D721Med (cell line): ENCODE measurements at places on chromosomes 11 and 22.

GRCh38 chr11:24502425-24502824 is 5.6 kb downstream of the LUZP2 start:
- no peak for DNase-seq

- DNase-seq: peak; percentile 99
Observed at GRCh38 chr11:134360050-134360835, 28.5 kb downstream of the GLB1L2 start.

- no peak for DNase-seq
Observed at GRCh38 chr11:94544646-94545263, 1.0 kb downstream of the FUT4 start.

DNA sequence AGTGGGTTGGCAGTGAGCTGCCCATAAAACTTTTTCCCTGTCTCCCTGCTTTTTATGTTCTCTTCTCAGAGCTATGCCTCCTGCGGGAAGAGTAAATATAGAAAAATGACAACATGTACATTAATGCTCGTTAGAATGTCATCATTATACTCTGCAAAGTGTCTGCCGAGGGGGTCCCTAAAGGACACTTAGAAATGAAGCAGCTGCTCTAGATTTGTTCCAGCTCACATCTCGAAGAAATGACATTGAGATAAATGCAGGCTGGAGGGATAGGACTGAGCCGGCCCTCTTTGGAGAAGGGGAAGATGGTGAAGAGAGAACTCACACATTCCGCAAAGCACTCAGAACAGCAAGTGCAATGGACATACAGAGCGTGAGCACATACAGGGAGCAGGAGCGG is 240.0 kb downstream of the NXPE2 start:
- DNase-seq: no peak

- DNase-seq: no peak
Observed at GRCh38 chr22:35306350-35306967, 6.8 kb downstream of the TOM1 start.

- no peak for DNase-seq
Observed at GRCh38 chr11:35103366-35104208, 35.4 kb upstream of the CD44 start.

GRCh38 chr11:83132191-83132590 is 24.7 kb upstream of the PCF11 start:
- no peak for DNase-seq

DNA sequence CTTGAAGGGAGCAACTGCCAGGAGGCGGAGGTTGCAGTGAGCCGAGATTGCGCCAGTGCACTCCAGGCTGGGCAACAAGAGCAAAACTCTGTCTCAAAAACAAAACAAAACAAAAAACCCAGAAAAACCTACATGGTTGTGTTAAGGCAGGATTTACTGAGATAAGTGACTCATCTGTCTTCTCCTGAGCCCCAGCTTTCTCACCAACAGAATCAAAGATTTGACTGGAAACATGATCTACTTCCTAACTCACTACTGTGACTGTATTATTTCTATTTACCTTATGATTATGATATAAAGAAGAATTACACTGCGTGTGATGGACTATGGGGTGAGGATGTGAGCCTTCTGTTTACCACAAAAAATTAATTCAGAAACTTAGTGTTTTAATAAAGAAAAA is 21.8 kb downstream of the FAM118B start:
- DNase-seq: no peak

GRCh38 chr11:130246738-130247137 is 68.0 kb downstream of the ZBTB44 start:
- DNase-seq: no peak

- DNase-seq: no peak
Observed at GRCh38 chr11:20066013-20066782, 94.1 kb downstream of the DBX1 start.

- DNase-seq: no peak
Observed at GRCh38 chr11:121270001-121270678, 22.4 kb upstream of the SC5D start.

GRCh38 chr22:37626144-37626543 is 13.3 kb upstream of the SH3BP1 start:
- no peak for DNase-seq

GRCh38 chr22:24942301-24942700 is 4.2 kb downstream of the LHFPL7 start:
- DNase-seq: no peak

DNA sequence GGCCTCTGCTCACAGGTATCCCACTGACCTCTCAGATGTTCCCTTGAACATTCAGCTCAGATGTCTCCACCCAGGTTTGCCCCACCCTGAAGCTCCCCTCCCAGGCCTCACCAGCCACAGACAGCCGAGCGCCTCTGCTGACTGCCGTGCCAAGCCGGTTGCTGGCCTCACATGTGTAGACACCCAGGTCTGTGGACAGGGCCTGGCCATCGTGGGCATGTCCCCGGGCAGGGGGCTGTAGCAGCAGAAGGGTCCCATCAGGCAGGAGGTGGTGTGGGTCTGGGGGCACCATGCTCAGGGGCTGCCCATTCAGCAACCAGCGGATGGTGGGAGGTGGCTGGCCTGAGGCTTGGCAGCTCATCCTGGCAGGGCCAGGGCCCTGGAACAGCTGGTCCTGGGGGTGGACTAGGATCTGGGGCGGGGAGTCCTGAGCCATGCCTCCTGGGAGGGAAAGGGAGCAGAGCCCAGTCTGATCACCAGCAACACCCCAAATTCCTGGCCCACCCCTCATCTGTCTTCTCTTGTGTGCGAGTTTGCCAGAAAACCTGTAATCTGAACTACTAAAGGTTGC is 759 bp downstream of the ROBO4 start:
- DNase-seq: no peak

DNA sequence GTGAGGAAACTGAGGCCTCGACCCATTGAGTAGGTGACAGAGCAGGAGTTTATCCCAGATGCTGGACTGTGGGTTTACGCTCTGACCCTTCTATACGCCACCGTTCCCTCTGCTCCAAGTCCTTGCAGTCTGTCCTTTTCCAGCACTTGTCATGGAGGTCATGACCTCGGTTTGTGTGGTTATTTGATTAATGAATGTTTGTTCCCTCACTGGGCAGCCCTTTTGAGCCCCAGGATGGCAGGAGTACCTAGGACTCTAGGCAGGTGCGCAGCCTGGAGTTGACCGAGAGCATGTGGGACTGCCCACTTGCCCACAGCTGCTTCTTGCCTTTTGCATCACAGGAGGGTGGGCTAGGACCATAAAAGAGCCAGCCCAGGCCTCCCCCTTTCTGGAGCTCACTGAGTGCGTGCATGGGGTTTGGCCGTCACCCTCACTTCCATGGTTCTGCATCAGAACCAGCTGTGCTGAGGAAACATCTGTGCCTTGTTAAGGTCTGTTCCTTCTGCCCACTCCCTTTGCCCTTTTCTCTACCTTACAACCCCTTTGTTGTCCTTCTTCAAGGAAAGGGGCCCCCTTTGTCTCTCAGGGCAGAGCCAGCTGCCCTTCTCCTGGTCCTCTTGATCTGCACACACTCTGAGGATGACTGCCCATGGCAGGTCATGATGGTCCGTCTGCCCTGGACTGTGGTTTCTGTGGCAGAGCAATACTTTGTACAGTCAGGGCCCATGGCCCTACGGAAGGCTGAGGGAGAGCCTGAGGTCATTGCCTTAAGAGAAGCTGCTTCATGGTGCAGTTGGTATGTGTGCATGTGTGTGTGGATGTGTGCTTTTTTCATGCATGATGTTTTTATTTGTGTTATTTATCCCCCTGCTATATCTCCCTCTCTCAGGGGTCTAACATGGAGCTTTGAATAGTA is 38.2 kb downstream of the BMAL1 start:
- DNase-seq: no peak

DNA sequence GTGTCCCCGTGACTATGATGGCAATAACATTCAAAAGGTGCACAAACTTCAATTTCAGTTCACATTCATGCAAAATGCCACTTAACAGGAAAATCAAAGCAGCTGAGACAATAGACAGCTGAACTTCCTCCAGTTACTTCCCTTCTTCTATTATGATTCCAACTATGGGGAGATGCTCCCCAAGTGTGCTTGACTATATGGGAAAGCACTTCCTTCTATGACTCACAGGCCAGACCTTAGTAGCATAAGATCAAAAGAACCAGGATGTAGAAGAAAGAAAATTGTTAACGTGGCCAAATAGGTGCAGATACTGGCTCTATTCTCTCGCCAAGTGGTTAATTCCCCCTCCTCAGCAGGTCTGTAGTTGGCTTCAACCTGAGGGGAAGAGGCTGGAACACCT is 7.8 kb upstream of the FAT3 start:
- DNase-seq: no peak

DNA sequence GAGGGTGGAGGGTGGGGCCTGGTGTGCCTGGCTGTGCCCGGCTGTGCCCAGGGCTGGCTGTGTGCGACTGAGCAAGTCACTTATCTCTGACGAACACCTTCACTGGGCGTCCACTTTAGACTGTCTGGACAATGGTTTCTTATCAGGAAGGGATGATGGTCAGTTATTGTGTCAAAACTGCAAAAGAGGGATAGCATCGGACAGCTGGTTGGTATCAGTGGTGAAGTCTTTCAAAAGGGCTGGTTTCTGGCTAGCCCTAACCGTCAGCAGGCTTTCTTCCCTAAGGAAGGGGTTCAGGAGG is 4.1 kb upstream of the MGAT3 start:
- DNase-seq: no peak

GRCh38 chr11:79098146-79098545 is 342.7 kb downstream of the TENM4 start:
- no peak for DNase-seq

DNA sequence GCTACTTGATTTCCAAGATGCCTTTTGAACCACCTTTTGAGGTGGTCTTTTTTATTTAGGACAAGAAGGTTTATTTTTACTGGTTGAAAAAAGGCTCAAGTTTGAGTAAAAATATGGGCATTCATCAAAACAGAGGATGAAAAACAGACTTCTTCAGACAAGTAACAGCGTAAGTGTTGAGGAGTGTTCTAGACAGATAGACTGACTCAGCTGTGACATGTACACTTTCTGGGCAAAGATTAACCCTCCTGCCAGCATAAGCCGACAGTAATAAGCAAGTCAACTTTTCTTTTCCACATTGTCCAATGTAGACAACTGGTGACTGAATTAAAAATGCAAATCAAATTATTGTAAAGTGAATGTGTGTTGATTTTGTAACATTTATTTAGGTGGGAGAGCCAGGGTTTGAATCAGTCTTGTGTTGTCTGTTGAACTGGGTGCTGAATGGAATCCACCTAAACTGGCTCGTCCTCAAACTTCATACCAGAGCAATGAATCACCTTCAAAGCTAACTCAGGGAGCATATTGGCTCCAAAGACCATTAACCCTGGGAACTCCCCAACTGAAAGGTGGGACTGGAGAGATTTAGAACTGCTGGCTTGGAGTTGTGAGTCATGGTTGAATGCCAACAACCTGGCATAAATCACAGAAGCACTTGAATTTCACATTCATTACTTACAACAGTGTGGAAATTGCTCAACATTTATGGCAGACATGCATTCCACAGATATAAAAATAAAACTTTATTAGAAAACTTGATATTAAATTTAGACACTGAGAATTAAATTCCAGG is 377.0 kb downstream of the ETS1 start:
- no peak for DNase-seq

- no peak for DNase-seq
Observed at GRCh38 chr11:69930081-69931059, 111.2 kb upstream of the FGF3 start.

- DNase-seq: no peak
Observed at GRCh38 chr11:34238966-34239365, 118.8 kb downstream of the ABTB2 start.

GRCh38 chr11:120835601-120836228 is 188.2 kb upstream of the TBCEL start:
- no peak for DNase-seq

DNA sequence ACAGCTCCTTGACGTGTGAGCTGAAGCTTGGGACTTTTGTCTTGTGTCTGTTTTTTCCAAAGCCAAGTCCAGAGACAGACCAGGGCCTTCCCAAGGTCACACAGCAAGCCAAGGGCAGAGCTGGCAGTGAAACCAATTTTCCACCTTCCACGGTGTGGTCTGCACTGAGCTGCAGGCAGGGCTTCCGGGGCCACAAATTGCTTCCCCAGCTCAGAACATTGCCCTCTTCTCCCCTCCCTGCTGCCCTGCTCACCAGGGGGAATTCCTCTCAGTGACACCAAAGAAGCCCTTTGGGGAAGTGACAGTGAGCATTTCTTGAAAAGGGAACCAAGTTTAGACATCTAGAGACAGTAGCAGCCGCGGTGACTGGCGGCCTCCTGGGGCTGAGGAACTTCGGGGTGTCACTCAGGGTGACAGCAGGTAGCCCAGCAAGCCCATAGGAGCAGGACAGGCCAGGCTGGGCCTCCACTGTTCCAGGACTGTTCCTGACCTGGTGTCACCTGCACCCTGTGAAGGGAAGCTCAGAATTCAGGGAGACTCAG is 9.2 kb downstream of the FXYD2 start:
- no peak for DNase-seq

- no peak for DNase-seq
Observed at GRCh38 chr11:65290448-65291165, 24.1 kb upstream of the CDC42EP2 start.

GRCh38 chr22:46240073-46240472 is 10.0 kb downstream of the CDPF1 start:
- DNase-seq: no peak

DNA sequence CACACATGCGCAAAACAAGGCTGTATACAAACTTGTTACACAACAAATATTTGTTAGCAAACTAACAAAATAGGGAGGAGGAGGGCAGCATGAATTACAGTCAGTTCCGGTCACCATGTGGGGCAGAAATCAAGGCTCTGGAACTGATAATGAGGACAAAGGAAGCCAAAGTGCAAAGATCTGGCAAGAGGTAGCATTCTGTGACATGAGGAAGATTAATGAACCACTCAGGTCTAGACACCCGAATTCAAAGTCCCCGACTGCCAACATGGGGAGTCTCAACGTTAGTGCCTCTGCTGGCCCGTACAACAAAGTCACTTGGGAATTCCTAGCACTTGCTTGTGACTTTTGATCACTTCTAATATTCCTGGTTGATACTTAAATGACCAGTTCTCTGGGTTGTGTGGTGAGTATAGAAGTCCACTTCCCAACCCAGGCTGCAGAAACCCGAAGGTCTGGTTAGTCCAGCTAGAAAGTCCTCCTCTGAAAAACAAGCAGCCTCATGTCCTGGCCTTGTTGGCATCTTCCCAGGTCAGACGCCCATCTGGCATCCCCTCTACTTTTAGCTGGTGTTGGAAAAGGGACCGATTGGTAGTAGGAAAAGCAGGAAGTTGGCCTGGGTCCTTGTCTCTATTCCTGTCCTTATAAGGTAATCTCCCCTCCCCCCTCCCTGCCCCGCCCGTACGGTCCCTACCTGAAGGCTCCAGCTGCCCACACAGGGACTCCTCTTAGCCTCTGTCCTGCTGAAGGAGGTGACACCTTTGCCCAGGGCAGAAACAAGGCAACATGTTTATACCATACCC is 1.6 kb downstream of the SUN2 start:
- no peak for DNase-seq

DNA sequence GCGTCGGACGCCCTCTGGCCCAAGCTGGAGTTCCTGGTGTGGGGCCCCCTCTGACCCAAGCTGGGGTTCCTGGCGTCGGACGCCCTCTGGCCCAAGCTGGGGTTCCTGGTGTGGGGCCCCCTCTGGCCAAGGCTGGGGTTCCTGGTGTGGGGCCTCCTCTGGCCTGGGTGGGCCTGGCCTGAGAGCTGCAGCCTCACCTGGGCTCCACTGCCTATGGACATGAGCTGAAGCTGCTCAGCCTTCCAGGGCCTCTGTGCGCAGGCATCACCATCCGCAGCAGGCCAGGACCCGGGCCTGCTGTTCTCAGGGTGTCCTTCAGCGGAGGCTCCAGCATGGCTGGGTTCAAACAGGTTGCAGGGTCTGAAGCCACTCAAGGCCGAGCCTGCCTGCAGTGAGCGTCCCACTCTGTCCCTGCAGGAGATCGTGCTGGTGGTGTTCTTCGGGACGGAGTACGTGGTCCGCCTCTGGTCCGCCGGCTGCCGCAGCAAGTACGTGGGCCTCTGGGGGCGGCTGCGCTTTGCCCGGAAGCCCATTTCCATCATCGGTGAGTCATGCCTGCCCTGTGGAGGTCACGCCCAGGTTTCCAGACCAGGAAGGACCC is 125.5 kb downstream of the KCNQ1 start:
- no peak for DNase-seq
